Ovary (tissue), 10 donors: ENCODE measurements at places on chromosomes 3 and 15. TPM values are rescaled to one million over a fixed set of nuclear protein-coding genes. Genes with fewer than 3 reads are reported as not detected.

Gene EFL1
- 8.9 TPM for total RNA-seq

Gene ZMYND10
- 1.0 TPM for total RNA-seq

Gene TRPC1
- total RNA-seq: 20.2 TPM

Gene DPPA2
- total RNA-seq: not detected

Gene MUC20
- 11.3 TPM for total RNA-seq

Gene CHRM5
- total RNA-seq: not detected

Gene ANKRD63
- not detected for total RNA-seq

Gene FANCD2OS
- not detected for total RNA-seq

Gene PRR20G
- not detected for total RNA-seq

Gene CTXN2
- not detected for total RNA-seq

Gene SCN11A
- total RNA-seq: 0.08 TPM

Gene GABRR3
- total RNA-seq: not detected

Gene SCAANT1
- total RNA-seq: not detected

- no peak for DNase-seq
Observed at GRCh38 chr3:10093678-10094077, 14.4 kb downstream of the FANCD2OS start.

DNA sequence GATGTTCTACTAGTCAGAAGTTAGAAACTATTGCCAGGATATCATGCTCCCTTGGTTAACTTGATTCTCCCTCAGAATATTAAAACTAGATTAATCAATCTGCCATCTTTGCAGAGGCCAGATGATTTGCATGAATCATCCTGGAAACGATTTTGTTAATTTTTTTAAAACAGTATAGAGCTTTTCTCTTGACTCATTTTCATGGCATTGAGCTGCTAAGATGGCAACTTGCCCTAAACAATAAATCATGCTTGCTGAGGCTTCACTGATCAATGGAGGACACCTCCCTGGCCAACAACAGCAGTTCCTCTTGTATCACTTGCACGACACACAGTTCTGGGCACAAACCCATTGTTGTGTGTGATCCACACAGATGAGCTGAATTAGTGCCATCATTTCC, 109.1 kb downstream of the COL6A6 start:
- DNase-seq: no peak

GRCh38 chr15:65529762-65530317, 423 bp upstream of the HACD3 start:
- no peak for DNase-seq

- no peak for DNase-seq
Observed at GRCh38 chr3:170642882-170643601, 57.2 kb upstream of the SLC7A14 start.

GRCh38 chr15:28167042-28167441, 67.9 kb upstream of the OCA2 start:
- no peak for DNase-seq

DNA sequence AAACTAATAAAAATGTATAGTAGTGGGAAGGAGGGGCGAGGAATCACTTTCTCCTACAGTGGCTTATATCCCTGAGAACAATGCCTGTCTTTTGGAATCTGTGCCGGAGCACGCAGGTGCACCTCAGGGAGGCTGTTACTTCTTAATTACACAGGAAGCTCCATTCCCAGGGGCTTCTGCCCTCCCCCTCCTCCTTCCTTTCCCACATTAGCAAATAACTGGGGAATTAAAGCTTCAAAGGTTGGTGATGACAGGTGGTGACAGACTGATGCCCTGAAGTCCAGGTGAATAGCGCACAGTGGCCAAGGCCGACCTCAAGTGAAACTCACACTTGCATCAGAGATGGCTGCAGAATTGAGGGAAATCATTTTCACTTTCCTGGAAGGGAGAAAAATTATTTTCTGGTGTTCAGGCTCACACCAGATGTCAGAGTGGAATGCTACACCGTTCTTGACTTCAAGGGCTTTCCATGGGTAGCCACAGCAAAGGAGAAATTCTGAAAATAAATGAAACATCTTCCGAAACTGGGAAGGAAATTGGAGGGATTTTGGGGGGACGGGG, 3.7 kb downstream of the GRAMD2A start:
- no peak for DNase-seq

DNA sequence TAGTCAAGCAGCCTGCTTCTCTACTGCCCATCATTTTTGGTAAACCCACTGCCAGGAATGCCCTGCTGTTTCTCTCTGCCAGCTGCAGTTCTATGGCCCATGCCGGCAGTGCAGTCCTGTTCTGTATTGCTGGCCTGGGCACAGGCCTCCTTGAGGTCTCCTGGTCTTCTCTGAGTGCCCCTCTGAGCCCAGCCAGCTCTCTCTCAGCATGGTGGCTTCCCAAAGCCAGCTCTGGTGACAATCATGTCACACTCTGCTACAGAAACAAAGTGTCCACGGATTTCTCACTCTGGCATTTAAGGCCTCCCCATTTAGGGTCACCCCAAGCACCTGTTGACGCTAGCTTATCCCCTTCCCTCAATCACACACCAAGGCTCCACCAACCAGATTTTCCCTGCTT, 24.5 kb downstream of the SRPRB start:
- DNase-seq: no peak

DNA sequence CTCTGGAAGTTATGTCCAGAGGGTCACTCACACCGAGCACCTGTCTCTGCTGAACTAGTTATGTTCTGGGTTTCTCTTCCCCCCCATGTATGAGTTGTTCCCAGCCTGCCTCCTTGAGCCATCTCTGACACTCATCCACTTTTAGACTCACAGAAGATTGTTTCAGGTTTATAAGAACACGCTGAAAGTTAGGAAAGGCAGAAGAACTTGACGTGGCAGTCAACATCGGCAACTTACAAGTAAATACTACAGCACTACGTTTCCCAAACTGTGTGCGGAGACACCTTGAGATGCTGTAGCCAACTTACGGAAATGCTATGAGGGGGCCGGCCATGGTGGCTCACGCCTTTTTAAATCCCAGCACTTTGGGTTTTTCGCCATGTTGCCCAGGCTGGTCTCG, 318.0 kb downstream of the ZNF621 start:
- DNase-seq: no peak

DNA sequence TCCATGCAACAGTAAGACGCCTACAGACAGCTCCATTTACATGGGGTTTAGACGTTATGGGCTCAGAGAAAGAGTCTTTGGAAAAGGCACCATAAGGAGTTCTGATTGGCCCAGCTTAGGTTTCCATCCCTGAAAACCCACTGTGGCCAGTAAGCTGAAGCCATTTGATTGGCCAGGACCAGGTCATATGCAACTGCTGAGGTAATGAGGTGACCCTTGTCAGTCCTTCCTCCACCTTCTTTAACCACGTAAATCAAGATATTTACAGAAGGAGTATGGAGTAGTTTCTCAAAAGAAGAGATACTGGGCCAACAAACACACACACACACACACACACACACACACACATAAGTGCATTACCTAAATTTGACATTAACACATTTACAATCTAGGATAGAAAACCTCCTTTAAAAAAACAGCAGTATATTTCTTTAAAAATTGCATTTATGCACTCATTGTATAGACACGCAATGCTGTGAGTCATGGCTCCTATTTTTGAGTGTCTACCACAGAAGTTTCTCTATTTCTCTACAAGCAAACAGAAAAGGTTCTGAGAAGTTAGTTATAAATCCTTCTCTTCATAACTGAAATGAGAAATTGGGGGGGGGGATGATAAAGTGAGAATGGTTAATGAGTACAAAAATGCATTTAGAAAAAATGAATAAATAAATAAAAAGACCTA, 16.3 kb upstream of the MB21D2 start:
- no peak for DNase-seq

DNA sequence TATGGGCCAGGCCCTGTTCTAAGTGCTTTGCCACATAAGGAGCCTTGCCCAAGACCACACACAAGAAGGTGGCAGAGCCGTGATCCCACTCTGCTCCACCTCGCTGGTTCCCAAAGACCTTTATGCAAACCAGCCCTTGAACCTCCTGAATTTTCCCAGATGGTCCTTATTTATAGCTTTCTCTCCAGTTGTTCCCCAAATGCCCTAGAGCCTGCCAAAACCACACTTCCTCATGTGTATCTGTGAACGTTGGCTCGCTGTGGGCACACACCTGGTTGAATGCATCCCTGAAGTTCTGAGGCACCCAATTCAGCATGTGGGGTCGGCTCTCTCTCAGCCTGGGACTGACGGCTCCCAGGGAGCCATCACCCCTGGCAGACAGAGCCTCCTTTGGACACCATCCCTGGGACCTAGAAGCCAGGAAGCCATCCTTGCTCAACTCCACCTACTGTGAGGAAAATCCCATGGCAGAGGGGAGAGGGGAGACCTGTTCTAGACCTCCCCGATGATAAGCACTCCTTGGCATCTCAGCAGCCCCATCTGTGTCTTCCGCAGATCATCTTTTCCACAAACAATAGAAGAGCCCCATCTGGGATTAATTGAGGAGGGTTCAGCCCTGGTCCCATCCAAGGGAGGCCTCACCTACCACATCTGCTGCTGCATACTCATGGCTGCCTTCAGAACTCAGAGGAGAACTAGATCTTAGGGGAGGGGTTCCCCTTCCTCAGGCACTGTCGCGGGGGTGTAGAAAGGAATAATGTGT, 42.3 kb upstream of the LIMD1 start:
- DNase-seq: no peak

DNA sequence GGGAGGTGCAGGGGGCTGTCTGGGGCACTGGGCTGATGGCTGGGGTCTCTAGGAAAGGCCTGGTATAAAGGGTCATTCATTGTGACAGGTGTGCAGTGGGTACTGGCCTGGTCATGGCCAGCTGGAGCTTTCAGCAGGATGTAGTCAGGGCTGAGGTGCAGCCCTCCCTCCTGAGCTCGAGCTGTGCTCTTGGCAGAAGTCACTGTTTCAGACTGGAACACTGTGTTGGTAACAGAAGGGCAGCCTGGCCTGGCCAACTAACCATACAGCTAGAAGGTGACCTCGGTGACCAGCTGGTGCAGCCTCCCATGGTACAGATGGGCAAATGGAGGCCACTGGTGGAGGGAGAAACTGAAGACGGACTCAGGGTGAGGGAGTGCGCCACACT, 34.4 kb upstream of the LCTL start:
- no peak for DNase-seq

- no peak for DNase-seq
Observed at GRCh38 chr3:51799879-51800749, 21.1 kb upstream of the IQCF6 start.

GRCh38 chr15:40098489-40099261, 10.0 kb downstream of the BMF start:
- peak; percentile 78 for DNase-seq

DNA sequence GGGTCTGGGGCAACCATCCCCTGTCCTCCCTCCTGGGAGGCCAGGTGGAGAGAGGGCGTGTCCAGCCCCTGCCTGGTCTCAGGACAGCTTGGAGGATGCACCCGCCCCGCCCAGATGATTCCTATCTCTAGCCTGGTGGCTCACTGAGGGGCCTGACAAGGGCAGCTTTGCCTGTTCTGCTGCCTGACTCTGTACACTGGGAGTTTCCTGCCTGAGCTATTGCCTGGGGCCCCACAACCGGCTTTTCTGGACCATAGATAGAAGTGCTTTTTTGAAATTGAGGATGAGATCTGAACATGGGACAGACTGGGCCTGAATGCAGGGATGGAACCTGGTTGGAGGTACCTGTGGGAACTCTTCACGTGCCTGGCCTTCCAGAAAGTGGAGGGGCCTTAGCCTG, 751 bp upstream of the PLA2G4E start:
- no peak for DNase-seq

GRCh38 chr3:32814361-32814760, 3.4 kb upstream of the TRIM71 start:
- no peak for DNase-seq

DNA sequence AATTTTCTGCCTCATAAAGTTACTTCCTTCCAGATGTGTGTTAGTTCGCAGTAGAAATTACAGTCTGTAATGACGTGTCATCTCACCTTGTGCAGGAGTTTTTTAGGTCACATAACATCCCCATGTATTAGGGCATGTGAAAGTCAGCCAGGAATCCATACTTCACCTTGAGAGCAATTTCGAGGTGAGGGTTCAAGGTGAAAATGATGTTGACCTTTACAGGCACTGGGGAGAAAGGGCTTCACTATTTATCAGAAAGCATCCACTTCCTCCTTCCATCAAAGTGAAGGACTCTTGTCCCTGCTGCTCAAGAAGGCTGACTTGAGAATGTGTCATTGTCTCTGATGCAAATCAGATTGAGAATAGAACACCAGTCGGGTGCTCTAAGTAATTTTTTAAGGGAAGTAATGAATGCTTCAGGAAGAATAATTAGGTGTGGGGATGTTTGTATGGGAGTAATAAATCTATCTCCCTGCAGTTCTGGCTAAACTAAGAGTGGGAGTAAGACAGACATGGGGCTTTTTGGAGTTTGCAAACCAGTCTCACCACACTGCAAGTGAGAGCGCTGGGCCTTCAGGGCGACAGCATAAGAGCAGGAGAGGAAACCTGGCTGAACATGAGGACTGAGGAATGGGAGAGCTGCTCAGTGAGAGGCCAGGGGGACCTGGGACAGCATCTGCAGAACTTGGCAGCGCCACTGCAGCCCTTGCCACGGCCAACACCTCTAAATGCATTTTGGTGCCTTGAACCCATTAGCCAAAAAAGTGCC, 85.9 kb upstream of the IL12A start:
- no peak for DNase-seq

- DNase-seq: no peak
Observed at GRCh38 chr3:37907906-37908305, 46.2 kb downstream of the CTDSPL start.

DNA sequence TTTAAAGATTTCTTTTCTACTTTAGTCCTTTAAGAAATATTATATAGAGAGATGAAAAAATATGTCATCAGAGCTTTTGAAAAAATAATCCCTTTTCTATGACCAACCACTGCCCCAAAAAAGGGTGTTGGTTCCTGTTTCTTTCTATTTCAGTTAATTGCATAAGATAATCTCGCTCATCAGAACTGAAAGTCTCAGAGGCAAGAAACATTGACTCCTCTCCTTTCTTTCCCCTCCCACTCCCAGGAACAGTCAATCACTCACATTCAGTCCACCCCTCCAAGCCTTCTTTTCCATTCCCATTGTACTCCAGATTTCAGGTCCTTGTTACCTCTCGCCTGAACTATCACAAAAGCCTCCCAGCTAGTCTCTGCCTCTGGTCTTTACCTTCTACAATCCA, 153.7 kb upstream of the ABI3BP start:
- DNase-seq: no peak

DNA sequence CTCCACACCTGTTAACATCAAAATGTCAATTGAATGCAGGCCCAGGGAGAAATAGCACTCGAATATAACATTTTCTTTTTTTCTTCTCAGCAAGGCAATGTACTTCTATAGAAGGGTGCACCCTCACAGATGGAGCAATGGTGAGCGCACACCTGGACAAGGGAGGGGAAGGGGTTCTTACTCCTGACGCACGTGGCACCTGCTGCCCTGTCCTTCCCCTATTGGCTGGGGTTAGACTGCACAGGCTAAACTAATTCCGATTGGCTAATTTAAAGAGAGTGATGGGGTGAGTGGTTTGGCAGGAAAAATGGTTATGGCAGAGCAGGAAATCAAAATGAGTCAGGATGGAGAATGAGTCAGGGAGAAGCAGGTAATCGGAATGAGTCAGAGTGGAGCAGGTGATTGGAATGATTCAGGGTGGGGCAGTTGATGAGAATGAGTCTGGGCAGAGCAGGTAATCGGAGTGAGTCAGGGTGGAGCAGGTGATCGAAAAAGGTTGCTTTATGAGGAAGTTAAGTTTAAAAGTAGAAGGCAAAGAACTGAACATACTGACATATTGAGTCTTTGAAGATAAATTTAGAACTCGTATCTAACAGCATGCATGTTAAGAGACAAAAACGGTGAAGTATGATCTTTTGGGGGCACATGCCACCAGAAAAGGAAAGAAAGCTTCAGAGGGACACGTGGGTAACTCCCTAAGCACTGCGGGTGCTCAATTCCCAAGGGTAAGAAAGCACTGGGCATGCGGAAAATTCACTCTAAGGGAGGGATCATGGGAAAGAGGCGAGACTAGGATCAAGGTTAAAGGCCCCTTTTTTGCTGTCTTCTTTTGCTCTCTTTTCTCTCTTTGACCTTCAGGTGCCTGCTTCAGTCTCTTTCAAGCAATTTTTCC, 72.9 kb upstream of the GALNT15 start:
- no peak for DNase-seq
